ENCODE measurements at places on chromosomes 3 and 15.

GRCh38 chr3:76028774-76029173 lies 243.4 kb upstream of the ZNF717 start:
- DNase-seq, result no peak

- DNase-seq, result no peak
Measured at GRCh38 chr3:29373131-29373680, 92.3 kb downstream of the RBMS3 start.

DNA sequence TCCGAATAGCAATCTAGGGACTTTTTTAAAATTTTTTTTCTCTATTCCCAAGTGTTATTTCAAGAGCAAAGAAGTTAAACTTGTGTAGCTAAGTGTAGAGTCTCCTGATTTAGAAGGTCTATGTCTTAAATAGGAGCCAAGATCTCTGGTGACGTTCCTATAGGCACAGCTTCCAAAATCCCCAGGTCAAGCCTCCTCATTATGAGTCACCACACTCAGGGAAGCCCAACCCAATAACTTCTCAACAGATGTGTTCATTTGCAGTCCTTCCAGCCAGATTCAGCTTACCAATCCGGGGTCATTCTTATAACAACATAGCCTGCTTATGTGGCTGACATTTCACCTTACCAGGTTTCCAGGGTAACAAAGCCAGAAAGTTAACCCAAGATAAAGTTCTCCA lies 270.3 kb downstream of the IL5RA start:
- DNase-seq, result no peak

GRCh38 chr15:28934645-28935044 lies 48.9 kb downstream of the APBA2 start:
- no peak for DNase-seq
